ENCODE measurements at places on chromosomes 2 and 18.

- DNase-seq: no peak
These were observed 26.1 kb upstream of the STAT4 start for GRCh38 chr2:191176801-191177438.

- DNase-seq: no peak
These were observed 174.0 kb downstream of the TWIST2 start for GRCh38 chr2:239021651-239022436.

GRCh38 chr2:66948234-66948633 lies 448.9 kb upstream of the ETAA1 start:
- no peak for DNase-seq

- no peak for DNase-seq
These were observed 14.4 kb upstream of the VRK2 start for GRCh38 chr2:58032016-58032763.

- DNase-seq: no peak
These were observed 125.9 kb upstream of the RNF152 start for GRCh38 chr18:62018759-62019041.

GRCh38 chr2:104429639-104430358 lies 424.1 kb upstream of the POU3F3 start:
- no peak for DNase-seq

- no peak for DNase-seq
These were observed 92.8 kb downstream of the COLEC12 start for GRCh38 chr18:407626-408224.

DNA sequence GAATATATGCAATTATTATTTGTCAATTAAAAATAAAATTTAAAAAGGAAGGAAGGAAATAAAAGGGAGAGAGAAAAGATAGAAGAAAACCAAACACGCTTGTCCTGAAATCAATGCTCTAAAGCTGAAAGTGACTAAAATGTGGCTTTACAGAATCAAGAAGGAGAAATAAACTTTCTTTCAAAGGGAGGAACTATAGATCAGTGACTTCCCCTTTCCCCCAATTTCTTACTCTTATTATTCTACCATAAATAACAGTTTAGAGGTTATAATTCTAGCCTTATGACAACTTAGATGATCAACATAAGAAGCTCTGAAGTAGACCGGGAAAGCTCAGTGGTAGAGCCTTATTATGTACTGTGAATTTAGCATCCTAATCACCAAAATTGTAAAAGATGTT lies 122.5 kb downstream of the ARHGAP15 start:
- no peak for DNase-seq

GRCh38 chr18:43634994-43635393 lies 357.7 kb upstream of the SYT4 start:
- no peak for DNase-seq

- no peak for DNase-seq
These were observed 53.6 kb downstream of the VIT start for GRCh38 chr2:36750101-36750500.

GRCh38 chr2:205411558-205411957 lies 270.7 kb upstream of the NRP2 start:
- no peak for DNase-seq
